ENCODE measurements at places on chromosomes 6 and 20. TPM values are rescaled to one million over a fixed set of nuclear protein-coding genes. Genes with fewer than 3 reads are reported as not detected.
A peak's percentile ranks its signal among the peaks of the same experiment; 100 is the strongest.

The TCP11 gene
- polyA plus RNA-seq, result not detected

The ABT1 gene
- 7.3 TPM for polyA plus RNA-seq

The CEP57L1 gene
- 18.7 TPM for polyA plus RNA-seq

The SYNDIG1 gene
- polyA plus RNA-seq, result 0.80 TPM

The KIF16B gene
- polyA plus RNA-seq, result 113 TPM

DNA sequence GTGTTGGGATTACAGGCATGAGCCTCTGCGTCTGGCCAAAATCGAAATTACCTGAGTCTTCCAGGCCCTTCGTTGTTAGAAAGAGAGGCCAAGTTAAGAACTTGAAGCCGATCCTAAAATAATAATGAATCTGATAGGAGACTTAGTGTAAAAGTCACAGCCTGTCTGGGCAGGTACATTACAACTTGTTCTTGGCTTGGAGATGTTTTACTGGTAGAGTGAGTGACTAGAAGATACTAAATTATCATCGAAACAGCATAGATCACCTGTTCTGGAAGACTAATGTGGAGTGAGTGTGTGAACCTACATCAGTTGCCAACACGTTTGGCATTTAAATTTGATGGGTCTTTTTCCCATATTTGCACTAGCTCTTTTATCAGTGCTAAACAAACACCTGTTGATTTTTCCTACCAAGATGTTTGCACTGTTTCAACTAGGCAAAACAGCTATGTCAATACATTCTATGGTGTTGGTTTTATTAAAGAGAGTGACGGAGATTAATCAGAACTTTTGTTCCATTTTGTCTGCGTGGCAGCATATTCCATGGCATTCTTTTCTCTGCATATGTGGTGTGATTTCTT, 4.6 kb upstream of the TMEM217 start:
- DNase-seq, result no peak

DNA sequence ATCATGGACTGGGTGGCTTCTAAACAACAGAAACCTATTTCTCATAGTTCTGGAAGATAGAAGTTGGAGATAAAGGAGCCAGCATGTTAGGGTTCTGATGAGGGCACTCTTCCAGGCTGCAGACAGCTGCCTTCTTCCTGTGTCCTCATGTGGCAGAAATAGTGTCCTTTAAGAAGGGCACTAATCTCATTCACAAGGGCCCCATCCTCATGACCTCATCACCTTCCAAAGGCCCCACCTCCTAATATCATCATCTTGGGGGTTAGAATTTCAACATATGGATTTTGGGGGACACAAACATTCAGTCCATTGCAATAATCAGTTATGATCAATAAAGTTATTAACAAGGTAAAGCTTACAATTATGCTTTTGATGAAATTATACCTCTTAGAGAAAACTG, 130.8 kb upstream of the SLC22A23 start:
- DNase-seq, result no peak

DNA sequence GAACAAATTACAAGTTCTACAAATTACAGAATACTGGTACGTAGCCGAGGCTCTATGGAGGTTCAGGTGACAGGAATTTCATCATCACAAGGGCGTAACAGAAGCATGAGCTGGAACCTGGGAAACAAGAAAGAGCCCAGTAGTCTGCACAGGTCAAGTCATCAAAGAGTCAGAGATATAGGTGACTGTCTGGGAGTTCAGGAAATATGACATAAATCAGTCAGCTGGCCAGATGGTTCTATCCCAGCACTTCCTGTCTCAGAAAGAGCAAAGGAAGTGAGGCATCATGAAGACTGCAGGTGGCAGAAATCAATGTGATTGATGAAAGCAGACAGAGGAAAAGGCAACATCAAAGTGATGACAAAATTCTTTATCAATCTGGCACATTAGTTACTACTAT, 23.3 kb downstream of the MYCT1 start:
- DNase-seq, result no peak

- no peak for DNase-seq
Observed at GRCh38 chr6:39665861-39666260, 59.3 kb downstream of the KIF6 start.

DNA sequence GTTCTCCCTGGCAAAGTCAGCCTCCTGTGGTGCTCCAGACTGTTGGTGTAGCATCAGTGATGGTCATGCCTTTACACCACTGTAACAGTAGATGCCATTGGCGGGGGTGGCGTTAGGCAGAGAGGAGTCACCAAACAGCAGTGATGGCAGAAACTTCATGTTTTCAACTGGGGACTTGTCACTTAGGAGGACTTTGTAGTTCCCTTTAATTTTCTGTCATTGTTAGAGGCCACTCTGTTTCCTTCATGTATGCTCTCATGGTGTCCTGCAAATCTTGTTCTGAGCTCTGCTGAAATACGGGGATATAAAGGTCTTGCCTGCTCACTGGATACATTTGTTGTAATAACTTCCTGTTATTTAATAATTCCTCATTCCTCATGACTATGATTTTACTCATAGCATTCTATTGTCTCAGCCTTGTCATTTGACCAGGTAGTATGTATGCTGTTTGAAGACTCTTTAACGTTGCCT, 4.6 kb downstream of the MAP3K4 start:
- no peak for DNase-seq

DNA sequence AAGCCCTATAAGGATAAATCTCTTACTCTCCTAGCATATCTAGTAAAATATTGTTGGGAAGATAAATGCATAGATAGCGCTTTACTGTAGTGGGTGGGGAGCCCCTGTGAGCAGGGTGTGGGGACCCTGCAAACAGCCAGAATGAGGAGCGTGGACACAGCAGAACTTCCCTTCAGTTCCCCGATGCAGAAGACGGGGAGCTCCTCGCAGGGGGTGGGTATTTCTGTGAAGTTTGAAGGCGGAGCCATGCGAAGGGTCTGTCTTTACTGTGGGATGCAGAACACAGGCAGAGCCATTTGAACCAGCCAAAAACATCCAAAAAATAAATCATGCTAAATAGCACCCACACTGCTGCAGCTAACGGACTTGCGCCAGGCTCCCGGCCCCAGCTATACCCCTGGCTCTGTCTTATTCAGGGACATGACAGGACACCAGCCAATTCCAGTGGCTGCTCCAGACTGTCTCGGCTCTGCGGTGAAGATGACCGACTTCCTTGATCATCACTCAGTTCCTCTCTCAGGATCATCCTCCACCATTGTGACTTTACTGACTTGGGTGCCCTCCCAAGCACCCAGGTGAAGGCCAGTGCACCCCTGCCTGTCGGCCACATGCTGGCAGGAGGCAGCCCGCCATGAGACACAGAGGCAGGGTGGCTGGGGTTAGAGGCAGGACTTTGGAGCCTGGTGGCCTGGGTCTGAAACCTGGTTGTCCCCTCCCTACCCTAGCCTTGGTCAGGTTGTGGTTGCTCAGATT, 134.5 kb downstream of the SMOC2 start:
- no peak for DNase-seq

DNA sequence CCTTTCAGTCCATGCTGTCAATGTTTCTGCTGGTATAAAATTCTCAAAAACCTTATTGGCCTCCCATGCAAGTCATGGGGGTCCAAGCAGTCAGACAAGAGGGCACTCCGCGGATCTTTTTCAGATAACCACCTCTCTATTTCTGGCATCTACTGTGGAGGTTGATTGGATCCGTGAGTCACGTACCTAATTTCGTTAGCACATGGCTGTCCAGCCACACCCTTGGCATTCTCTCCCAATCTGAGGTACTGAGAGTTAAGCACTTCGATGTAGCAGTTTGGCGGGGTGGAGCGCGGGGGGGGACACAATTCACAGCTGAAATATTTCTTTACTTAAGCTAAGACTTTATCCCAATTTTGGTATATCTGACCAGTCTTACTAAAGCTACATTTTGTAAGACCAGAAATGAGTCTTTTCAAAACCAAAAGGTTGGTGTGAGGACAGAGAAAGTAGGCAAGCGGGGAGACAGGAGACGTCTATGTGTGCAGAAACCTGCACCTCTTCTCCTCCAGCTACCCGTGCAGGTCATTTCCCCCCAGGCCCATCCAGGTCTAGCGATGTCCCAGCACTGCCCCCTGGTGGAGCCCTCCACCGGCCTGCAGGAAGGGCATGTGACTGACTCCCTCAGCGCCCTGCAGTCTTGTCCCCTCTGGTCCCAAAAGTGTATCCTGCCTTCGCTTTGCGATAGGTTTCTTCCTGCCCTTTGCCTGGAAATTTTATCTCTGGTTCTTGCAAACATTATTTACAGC, 113.1 kb downstream of the ADAT2 start:
- DNase-seq, result peak; percentile 37

GRCh38 chr6:128239146-128239545, 281.3 kb downstream of the PTPRK start:
- DNase-seq, result no peak

- DNase-seq, result peak; percentile 21
Observed at GRCh38 chr6:186340-186965, 105.8 kb upstream of the DUSP22 start.

- no peak for DNase-seq
Observed at GRCh38 chr20:21111416-21111815, 5.3 kb upstream of the LINC00237 start.

DNA sequence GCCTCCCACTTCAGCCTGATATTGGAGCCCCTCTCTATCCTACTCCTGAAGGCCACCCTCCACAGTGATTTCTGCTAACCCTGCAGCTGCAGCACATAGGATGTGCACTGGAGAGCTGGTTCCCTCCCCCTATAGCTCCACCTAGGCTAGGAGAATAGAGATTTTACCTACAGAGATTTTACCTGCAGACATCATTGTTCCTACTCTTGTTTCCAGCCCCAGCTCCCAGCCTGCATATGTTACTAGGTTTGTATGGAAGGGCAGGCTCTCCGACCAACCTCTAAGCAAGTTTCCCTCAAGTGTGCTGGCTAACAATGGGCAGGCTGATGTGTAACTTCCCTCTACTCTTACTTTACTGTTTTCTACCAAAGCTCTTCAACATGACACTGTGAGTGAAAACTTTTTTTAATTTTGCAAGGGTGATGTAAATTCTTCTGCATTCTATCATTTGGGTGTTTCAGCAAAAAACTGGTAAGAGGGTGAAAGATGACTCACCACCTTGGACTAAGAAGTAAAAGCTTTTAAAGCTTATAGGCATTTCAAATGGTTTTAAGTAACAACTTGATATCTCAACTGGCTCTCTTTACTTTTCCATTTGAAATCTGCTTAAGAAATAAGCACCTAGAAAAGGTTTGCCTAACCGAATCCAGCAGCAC, 106.8 kb downstream of the CDK19 start:
- DNase-seq, result no peak

- DNase-seq, result no peak
Observed at GRCh38 chr6:138440296-138440695, 36.3 kb downstream of the HEBP2 start.

GRCh38 chr6:25930532-25931410, at the start of gene SLC17A2:
Gene SLC17A2, minus strand, starts transcription at chr6:25930691. Its CDS starts 4,895 bp downstream, at chr6:25925796.
- no peak for DNase-seq

- no peak for DNase-seq
Observed at GRCh38 chr20:34979366-34980153, 23.9 kb downstream of the MYH7B start.

- DNase-seq, result no peak
Observed at GRCh38 chr6:91433660-91434534, 847.0 kb upstream of the MAP3K7 start.

DNA sequence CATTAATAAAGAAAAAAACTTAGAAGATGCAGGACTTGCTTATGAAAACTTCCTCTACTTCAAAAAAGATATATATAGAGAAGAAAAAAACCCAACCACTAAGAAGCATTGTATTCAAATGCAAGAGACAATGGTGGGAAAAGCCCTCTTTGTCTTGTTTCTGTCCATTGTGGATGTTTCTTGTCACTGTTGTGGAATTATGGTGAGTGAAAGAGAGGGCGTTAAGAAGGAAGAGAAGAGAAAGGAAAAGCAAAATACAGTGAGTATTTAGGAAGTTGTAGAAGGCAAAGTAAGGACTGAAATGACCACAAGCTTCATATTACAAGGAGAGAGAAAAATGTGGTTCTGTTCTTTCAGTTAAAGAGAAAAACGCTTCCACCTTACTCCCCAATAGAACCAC, 14.1 kb upstream of the THBD start:
- DNase-seq, result no peak

DNA sequence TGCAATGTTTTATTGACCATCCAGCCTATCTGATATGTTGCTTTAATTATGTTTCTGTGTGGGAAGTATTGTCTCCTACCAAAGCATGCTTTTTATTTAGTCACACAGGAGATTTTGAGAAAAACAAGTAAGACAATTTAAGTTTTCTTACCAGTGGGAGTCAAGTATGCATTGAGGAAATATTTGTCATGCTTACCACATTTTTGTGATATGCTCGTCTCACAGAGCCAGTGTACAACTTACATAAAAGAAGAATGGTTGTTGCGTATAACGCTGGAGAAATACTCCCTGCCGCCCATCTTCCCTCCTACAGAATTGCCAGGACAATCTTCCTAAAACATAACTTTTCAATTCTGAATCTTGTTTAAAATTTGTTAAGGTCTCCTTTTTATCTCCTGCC, 37.1 kb upstream of the FILIP1 start:
- DNase-seq, result no peak

GRCh38 chr6:3009930-3010329, 10.2 kb downstream of the NQO2 start:
- DNase-seq, result peak; percentile 65

DNA sequence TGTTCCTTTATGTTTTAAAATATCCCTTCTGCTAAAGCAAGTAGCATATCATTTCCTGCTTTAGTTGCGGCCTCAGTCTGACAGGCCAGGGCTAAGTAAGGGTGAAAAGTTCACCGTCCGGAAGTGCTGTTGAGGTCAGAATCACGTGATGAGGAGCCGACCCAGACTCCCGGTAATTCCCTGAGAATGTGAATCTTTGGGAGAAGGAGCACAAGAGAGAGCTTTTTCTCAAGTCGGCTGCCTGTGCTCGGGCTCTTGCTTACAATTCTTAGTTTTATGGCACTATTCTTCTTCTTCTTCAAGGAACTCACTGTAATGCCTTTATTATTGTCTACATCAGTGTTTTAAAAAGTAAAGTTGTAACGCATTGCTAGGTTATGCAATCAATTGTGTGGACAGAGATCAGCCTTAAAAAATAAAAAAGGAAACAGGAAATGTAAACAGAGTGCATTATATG, 309.3 kb downstream of the PRL start:
- DNase-seq, result peak; percentile 80

DNA sequence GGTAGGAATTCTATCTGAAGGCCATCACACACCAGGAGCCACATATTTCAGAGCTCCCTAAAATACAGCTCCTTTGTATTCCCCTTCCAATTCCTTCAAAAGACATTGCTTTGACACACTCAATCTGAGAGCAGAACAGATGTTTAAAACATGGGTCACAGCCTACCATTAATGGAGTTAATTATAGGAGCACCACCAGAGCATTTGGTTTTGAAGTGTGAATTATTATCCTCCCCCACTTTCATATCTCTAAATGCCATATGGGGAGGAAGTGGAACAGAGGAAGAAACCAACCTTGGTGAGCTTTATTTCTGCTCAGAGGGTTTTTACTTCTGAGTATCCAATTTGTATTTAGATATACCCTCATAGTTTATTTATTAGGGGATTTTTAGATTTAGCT, 50.7 kb upstream of the TNFRSF21 start:
- no peak for DNase-seq
